Activated CD4-positive, CD25-positive, alpha-beta regulatory T cell treated with anti-CD3 and anti-CD28 coated beads, Interleukin-2, amount 50 U/mL, for 24 hours (primary cell): ENCODE measurements at places on chromosomes 6 and 20.

DNA sequence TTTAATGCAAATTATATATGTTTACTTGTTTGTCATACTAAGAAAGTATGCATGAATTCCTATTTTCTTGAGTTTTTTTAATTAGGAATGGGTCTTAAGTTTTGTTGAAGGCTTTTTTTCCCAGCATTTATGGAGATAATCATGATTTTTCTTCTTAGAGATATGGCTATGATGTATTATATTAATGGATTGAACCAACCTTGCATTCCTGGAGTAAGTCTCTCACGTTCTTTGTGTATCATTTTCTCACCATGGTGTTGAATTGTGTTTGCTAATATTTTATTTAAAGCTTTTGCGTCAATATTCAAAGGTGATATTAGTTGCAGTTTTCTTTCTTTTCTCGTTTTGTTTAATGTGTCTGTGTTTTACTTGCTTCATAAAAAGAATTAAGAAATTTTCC is 48.4 kb upstream of the SLC35D3 start:
- no peak for ATAC-seq

DNA sequence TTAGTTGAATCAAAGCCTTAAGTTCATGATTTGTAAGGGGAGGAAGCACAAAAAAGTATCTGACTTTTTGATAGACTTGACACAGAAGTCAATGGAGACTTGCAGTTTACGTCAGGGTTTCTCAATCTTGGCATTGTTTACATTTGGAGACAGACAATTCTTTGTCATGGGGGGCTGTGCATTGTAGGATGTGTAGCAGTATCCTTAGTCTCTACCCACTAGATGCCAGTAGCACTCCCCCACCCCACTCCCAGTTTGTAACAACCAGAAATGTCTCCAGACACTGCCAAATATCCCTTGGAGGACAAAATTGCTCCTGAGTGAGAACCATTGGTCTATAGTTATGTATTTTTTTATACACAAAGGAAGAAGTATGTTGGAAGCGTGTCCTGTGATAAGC is 434.1 kb downstream of the RFPL4B start:
- ATAC-seq, result no peak

DNA sequence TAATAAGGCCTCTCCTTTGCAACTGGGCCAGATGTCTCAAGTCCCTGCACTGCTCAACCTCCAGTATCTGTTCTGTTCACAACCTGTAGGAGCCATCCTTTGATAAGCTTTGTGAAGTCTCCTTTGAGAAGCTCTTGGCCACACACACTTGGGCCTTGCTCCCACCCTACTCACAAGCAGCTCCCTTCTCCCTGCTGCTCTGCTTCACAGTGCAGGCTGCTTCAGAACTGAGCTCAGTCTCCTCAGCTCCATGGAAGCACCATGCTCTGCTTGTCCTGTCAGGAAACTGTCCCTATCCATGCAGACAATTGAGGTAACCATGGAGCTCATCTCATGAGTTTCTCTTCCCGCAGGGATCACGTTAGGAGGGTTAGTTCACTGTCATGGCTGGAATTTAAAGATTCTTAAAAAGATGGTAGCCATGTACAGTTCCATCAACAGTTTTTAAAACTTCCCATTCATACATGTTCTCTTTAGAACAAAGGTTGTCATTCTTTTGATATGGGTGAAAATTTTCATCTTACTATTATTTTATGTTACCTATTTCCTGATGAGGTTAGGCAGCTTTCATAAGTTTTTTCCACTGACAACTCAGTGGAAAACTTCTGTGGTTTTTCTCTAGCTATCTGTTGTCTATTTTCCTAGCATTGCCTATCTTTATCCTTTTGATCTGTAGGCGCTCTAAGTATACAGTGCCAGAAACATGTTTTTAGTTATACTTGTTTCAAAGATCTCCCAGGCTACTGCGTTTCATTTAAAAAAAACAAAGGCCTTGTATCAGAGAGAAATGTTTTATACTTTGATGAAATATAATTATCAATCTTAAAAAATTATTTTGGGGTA is 62.6 kb downstream of the AK9 start:
- ATAC-seq, result no peak

DNA sequence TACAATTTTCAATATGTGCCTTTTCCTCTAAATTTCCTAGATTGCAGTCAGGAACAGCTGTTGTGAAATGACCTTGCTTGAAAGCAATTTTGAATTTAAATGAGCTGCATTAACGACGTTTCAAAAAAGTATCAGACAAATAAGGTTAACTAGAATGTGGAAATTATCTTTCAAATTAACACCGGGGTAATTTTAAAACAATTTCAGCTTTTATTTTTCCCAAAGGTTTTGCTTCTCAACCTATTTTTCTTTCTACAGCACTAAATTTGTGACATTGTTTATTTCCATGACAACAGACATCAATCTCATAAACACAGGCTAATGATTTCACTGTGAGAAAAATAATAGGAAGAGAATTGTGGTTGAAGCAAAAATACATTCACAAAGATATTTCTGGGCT is 38.5 kb downstream of the COL12A1 start:
- no peak for ATAC-seq

GRCh38 chr20:4014031-4014474 is 1.3 kb downstream of the RNF24 start:
- ATAC-seq, result no peak

- peak; percentile 92 for ATAC-seq
Observed at GRCh38 chr20:3767427-3768341, at the start of gene ADISSP. ADISSP (minus strand) TSS chr20:3767753; CDS start chr20:3760100, 7,653 bp downstream.

GRCh38 chr6:1290086-1290485 is 21.8 kb upstream of the FOXQ1 start:
- ATAC-seq, result no peak

DNA sequence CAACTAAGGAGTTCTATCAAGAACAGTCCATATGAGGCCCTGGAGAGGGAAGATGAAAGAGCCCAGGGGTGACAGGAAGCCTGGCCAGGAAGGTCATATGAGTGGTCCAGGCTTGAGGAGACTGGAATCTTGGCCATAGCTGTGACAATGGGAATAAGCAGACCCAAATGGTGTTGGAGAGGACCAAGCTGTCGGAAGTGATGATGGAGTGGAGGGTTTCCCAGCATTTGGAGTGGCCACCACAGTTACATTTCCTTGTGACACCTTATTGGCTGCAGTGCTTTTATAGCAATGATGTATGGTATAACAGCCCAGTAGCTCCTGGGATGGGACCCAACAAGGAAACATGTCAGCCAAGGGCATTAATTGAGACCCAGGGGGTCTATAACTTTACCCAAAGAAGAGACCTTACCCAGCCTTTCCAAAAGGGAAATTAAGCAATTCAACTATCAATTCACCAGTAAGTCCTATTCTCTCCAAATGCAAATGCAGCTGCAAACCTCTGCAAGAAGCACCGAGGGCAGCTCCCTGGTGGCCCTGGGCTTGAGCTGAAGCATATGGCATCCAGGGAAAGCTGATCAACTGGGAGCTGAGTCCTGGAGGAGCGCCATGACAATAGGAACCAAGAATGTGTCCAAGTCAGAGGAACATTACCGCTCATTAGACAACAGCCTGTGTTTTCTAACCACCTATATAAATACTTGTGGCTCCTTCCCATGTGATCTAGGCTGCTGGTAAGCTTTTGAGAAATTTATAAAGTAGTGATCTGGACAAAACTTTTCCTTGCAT is 219.4 kb downstream of the SOD2 start:
- no peak for ATAC-seq

GRCh38 chr20:1661542-1662299 is 4.1 kb upstream of the SIRPG start:
- no peak for ATAC-seq

DNA sequence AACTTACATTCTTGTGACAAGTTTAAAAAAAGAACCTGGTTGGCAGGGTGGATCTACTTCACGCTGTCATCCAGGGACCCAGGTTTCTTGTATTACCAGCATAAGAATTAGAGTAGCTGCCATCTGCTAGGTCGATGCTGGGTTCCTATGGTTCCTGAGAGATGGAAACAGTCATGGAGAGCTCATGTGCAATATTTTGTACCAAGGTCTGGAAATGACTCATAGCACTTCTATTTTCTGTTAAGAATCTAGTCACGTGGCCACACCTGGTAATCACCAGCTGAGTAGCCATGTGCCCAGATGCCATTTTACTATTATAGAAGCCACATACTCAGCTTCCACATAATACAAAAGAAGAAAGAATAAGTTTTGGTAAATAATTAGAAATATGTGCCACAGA is 171.3 kb downstream of the CD83 start:
- ATAC-seq, result no peak

DNA sequence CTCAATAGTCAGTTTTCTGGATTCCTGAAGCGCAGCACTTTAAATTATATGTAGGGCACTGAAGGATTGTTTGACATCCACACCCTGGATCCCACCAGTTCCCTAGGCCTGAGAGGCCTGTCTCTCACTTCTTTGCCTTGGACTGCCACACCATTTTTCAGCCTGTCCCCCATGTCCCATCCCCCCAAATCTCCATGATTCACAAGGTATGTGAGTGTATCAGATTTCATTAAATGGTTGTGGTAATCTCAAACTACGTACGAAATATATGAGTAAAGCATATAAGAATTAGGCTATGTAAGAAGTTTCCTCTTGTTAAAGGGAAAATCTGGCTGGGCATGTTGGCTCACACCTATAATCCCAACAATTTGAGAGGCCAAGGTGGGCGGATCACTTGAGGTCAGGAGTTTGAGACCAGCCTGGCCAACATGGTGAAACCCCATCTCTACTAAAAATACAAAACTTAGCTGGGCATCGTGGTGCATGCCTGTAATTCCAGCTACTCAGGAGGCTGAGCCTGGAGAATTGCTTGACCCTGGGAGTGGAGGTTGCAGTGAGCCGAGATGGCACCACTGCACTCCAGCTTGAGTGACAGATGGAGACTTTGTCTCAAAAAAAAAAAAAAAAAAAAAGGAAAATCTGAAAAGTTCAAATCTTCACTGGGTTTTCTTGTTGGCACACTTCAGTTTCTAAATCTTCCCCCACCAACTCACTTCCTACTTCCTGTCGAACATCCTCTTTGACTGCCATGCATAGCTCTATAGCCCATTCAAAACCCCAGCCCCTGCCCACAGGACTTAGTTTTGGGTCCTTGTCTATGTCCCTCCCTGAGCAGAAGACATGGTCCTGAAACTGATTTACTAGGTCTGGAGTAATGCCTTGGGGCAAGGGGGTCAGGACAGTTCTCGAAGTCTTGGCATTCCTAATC is 97.3 kb upstream of the SHLD1 start:
- ATAC-seq, result no peak

DNA sequence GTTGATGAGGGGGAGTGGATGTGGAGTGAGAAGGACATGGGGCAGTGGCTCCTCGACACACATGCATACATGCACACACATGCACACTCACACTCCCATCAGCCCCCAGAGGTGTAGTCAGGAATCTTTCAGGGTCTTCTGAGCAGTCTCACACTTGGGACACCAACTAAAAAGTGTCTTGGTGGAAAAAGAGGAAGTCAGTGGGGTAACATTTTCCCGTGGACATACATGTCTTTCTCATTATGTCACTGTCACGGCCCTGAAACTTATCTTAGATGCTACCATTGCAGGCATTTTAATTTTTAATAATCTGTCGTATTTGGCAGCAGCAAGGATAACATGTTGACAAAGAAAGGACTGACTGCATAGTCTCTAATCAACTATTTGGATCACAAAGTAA is 261.1 kb downstream of the ADGRG6 start:
- no peak for ATAC-seq

- peak; percentile 73 for ATAC-seq
Observed at GRCh38 chr6:143542888-143543287, 31.4 kb upstream of the FUCA2 start.

DNA sequence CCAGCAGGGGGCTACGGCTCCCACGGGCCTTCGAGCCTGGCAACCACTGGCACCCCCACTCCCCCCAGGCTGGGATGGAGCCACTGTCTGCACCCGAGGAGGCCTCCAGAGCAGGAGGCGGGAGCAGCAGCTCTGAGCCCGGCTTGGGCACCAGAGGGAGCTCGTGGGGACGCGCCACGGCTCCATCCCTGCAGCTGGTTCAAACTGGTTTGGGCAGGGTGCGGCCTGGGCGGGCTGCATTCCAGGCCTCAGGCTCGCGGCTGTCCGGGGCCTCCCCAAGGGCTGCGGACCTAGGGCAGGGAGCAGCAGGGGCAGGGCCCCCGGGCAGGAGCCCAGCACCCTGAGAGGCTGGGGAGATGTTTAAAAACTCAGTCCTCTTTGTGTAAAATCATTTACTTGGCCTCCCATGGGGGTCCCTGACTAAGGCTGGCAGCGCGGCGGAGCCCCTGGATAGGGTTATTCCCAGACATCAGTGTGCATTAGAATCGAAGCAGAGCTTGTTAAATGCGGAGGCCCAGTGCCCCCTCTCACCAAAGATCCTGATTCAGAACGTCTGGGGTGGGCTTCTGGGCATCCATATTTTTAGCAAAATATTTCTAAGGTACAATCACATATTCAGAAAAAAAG is 4.1 kb upstream of the BCAS4 start:
- peak; percentile 82 for ATAC-seq

- ATAC-seq, result no peak
Observed at GRCh38 chr6:42572523-42572922, 8.7 kb downstream of the UBR2 start.

GRCh38 chr6:100897671-100898070 is 16.5 kb upstream of the ASCC3 start:
- ATAC-seq, result no peak

- ATAC-seq, result no peak
Observed at GRCh38 chr6:47455533-47456209, 21.9 kb upstream of the CD2AP start.

- no peak for ATAC-seq
Observed at GRCh38 chr6:119728935-119729334, 379.4 kb upstream of the MAN1A1 start.

DNA sequence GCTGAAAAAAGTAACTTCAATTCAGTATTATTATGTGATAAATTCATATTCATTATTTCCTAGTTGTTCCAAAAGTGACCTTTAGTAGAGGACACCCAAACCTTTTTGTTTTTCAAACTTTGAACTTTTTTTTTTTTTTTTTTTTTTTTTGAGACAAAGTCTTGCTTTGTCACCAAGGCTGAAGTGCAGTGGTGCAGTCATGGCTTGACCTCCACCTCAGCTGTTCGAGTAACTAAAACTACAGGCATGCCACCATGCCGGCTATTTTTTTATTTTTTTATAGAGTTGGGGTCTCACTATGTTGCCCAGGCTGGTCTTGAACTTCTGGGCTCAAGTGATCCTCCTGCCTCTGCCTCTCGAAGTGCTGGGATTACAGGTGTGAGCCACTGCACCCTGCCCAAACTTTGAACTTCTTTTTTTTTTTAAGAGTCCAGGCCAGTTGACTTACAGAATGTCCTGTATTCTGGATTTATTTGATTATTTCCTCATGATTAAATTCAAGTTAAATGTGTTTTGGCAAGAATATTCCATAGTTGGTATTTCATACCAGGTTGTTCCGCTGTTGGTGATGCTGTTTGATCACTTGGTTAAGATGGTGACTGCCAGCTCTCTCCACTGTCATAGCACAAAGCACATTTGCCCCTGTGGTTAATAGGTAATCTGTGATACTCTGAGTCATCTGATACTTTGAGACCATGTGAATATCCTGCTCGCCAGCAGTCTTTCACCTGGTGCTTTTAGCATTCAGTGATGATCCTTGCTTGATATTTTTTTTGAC is 48.0 kb downstream of the VAPB start:
- peak; percentile 90 for ATAC-seq

GRCh38 chr6:50112981-50113857 is 63.5 kb upstream of the DEFB112 start:
- no peak for ATAC-seq

- ATAC-seq, result no peak
Observed at GRCh38 chr20:35087791-35088190, 4.8 kb downstream of the TRPC4AP start.
